ENCODE measurements at places on chromosomes 7 and 10.

DNA sequence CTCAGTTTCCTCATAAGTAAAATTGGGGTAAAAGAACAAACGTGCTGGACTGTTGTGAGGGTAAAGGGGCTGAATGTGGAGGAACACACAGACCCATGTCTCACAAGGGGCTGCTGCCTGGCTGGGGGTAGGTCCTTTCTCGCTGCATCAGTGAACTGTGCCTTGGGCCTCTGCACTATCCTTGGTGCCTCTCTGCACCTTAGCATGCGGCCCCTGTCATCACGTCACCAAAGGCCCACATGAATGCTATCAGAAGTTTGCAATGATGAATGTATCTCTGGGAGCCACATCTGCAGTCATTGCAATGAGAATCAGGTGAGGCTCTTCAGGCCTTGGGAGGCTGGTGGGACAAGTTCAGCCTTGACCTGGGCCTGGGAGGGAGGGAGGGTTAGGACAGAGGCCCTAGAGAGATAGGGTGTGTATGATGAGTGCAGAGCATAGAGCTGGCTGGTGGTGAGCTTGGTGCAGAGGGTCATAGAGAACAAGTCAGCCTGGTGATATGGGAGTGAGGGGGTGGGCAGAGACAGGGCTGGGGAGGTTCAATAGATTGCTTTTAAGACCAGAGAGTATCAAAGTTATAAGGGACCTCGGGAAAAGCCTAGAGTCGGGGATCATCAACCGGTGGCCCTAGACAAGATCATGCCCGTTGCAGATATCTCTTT lies 308.4 kb downstream of the RPS24 start:
- DNase-seq, result no peak

GRCh38 chr7:23529262-23529859 lies 2.4 kb downstream of the TRA2A start:
- no peak for DNase-seq

- no peak for DNase-seq
These were observed 36.1 kb downstream of the HSPA12A start for GRCh38 chr10:116706281-116706680.

GRCh38 chr10:43130770-43131171 lies 7.5 kb upstream of the CSGALNACT2 start:
- no peak for DNase-seq

DNA sequence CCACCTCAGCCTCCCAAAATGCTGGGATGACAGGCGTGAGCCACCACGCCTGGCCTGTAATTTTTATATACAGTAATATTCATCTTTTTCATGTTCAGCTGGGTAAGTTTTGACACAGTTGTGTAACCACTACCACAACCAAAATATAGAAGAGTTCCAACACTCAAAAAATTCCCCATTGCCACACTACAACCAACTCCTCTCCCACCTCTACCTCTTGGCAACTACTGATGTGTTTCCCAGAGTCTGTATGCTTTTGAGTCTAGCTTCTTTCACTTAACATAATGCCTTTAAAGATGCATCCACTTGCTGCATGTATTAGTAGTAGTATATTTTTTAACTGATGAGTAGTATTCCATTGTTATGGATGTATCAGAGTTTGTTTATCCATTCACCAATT lies 90.7 kb downstream of the SRPK2 start:
- DNase-seq, result peak; percentile 30

DNA sequence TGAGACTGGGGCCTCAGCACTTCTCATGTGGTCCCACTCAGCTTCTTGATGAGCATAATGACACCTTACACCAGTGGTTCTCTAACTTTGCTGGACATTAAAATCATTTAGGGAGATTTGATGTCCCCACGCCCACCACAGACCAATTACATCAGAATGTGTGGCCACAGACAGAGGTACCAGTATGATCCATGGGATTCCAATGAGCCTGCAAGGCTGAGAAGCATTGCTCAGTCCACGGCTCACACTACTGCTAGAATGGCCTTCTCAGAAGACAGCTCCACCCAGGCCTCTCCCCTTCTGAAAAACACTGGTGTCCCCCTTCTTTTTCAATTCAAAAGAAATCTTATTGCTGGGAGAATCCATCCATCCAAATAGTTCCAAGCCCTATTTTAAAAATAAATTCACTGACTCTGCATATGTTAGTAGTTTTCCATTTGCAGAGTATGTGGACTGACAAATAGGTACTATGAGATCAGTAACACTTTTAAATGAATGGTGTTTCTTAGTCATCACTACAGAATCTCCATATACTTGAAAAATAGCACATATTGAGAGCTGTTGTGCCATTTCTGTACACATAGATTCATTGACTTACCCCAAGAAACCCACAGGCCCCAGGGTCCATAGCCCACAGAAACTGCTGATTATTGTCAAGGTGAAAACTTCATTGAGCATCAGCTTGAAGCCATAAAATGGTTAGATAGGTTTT lies 34.5 kb upstream of the TECTB start:
- no peak for DNase-seq

- no peak for DNase-seq
These were observed 59.7 kb downstream of the ZNF365 start for GRCh38 chr10:62433901-62434300.

- DNase-seq, result no peak
These were observed 174.2 kb downstream of the PTN start for GRCh38 chr7:137169282-137169698.

DNA sequence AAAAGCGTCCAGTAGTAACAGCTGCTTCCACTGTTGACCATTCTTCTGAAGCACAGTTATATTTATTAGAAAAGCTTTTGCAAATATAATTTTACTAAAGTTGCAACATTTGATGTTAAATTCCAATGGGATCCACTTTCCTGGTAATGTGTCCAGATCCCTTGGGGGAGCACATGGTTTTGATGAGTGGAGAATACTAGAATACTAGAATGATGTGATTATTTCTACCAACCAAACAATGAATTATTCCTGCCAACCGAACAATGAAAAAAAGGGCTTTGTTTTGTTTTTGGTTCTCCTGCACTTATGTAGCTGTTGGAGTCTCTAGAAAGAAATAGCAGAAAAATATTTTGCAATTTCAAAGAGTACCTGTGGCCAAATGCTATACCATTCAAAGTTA lies 59.1 kb downstream of the BPGM start:
- no peak for DNase-seq

- DNase-seq, result no peak
These were observed 109.7 kb downstream of the SLIT1 start for GRCh38 chr10:97075961-97076525.

- no peak for DNase-seq
These were observed 7.3 kb upstream of the ASB4 start for GRCh38 chr7:95478272-95479037.

- no peak for DNase-seq
These were observed 18.5 kb upstream of the FAM133B start for GRCh38 chr7:92608380-92609322.

GRCh38 chr7:150842716-150843115 lies 9.6 kb upstream of the AOC1 start:
- no peak for DNase-seq

DNA sequence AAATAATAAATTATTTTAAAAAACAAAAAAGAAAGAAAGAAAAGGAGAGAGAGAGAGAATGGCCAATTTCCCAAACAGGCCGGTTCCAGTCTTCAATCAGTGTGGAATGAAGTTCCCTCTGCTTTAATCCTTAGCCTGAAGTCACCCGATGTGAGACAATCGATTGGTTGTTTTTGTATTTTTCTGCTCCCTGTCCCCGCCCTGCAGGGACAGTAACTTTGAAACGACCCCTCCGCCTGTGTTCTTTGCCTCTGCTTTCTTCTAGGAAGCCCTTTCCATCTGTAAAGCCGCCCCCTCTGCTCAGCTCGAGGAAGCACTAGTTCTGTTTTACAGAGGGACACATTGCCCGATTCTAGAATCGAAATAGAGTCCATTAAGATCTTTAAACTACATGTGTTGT lies 33.4 kb downstream of the FOXL3 start:
- no peak for DNase-seq

DNA sequence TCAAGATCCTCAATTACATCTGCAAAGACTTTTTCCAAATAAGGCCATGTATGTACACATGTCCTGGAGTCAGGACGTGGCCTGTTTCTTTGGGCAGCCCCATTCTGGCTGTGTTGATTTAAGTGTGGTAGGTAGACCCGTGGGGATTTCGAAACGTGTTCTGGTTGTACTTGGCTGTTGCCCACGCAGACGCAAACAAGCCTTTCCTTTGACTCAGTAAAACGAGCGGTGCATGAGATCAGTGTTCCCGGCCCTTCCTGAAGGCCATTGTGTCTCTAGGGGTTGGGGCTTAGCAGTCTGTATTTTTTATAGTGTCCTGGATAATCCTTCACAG lies 64.8 kb upstream of the DNAJB6 start:
- no peak for DNase-seq

DNA sequence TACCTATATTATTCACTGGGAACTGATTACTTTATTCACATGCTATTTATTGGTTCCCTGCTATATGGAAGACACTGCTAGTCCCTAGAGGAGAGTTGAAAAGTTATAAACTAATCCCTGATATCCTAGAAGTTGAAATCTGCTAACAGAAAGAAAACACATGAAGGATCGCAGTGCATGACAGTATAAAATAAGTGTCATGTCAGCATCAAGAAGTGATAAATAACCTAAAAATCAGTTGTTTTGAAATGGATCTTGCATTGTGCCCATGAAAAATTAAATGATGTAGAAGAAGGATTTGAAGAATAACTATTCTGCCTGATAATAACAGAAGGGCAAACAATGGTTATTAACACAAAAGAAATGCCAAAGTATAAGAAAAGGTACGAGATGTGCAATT lies 293.3 kb upstream of the LRRN3 start:
- DNase-seq, result no peak

GRCh38 chr10:127119936-127120335 lies 76.5 kb downstream of the INSYN2A start:
- DNase-seq, result no peak

- DNase-seq, result no peak
These were observed 196.6 kb downstream of the ARL4A start for GRCh38 chr7:12884033-12884432.

DNA sequence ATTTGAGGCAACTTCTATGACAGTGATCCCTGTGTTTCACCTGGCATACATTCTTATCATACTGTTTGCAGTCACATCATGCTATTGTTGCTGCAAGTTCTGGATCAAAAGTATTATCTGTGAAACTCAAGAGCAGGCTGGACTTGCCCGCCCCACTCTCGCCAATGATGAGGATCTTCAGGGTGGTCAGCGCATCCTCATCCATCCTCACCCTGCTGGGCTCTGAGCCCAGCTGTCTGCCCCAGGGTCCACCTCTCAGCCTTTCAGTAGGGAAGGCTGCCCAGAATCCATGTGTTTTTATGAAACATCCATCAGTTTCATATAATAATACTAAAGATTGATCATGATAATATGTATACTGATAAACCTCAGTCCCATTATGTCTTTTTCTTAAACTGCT lies 55.4 kb upstream of the KIF5B start:
- no peak for DNase-seq

- DNase-seq, result no peak
These were observed 114.8 kb upstream of the LANCL2 start for GRCh38 chr7:55250313-55250712.

GRCh38 chr7:93890041-93890463 lies 501 bp downstream of the TFPI2 start:
- DNase-seq, result peak; percentile 19

GRCh38 chr10:95327367-95327766 lies 36.6 kb upstream of the PDLIM1 start:
- DNase-seq, result no peak

GRCh38 chr7:129740574-129741410 lies 129.3 kb downstream of the NRF1 start:
- no peak for DNase-seq

DNA sequence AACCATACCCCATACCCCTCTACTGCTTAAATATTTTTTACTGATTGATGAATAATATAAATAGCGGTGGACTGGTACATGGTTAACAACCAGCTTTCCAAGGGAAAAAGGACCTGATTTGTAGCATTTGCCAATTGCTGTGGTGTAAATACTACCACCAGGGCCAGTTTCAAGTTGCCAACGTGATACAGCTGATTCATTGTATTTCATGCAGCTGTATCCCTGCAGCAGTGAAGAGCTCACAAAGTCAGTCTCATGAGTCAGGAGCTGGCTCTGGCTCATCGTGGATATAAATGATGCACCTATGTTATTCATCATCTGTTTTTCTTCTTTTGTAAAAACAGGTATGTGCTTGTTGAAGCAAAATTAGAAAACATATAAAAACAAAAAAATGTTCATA lies 15.2 kb downstream of the CALML5 start:
- no peak for DNase-seq

- no peak for DNase-seq
These were observed 73.2 kb downstream of the TNS3 start for GRCh38 chr7:47508389-47509380.

GRCh38 chr10:115653473-115653872 lies 560.3 kb downstream of the ATRNL1 start:
- DNase-seq, result no peak

DNA sequence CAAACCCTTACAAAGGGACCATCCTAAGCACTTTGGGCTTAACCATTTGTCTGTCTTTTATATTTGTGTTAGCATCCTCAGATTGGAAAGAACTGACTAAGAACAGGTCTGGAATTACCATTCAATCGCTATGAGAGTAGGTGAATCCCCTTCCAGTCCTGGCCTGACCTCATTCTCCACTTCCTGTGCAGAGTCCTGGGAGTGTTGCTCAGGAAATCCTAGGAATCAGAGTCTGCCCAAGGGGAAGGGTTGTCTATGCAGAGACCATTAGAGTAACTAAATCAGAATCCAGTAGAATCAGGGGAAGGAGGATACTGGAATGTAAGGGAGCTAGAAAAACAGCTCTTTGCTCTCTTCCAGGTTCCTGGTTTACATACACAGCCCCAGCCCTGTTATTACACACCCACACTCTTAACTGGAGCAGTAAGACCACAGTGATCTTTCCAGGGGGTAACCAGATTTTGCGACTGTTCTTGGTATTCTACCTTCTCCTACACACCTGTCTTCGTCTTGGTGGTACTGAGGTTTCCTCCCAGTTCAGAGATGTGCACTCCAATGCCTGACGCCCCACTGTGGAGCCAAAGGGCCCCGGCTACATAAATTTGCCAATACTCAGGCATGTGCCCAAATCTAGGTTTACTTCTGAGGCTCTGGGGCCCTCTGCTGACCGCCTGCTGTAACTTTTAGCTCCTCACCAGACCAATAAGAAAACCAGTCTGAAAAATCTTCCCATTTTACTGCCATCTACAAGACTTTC lies 103.7 kb downstream of the RNF216 start:
- DNase-seq, result peak; percentile 58

DNA sequence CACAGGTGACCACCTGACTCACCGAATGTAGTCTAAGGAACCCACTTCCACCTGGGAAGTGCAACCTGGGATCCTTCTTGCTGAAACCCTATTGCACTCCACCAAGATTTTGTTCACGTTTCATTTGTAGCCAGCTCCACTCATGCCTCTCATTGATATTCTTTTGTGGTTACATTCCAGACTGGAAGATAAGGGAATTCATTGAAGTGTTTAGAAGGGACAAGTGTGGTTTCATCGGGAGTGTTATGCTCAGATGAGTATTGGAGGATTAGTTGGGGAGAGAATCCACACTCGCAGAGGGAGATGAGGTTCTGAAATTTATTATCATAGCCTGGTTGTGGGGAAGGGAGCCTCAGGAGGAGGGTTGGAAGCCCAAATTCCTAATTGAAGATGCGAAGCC lies 320.4 kb downstream of the KCNMA1 start:
- DNase-seq, result no peak

All from stimulated activated CD4-positive, alpha-beta T cell treated with anti-CD3 and anti-CD28 coated beads, Interleukin-15, amount 100 ng/mL, for 24 hours (primary cell).